8988T (cell line): ENCODE measurements at places on chromosomes 3 and 15.

DNA sequence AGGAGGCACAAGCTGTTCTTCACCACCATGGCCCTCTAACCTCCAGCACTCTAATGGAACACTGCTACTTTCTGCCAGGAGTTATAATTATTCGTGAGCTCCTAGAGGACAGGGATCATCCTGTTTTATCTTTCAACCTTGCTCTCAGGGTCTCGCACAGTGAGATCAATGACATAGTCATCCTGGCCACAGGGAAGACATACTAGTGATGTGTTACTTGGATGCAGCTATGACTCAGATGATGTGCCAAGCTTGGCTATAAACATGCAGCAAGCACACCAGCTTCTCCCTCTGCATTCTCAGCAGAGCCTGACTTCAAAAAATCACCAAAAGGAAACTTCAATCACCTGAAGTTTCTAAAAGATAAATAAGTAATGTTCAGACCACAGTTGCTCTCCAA, 203.8 kb upstream of the HES1 start:
- DNase-seq = no peak

- no peak for DNase-seq
These were observed 48.9 kb downstream of the SSUH2 start for GRCh38 chr3:8595695-8596115.

DNA sequence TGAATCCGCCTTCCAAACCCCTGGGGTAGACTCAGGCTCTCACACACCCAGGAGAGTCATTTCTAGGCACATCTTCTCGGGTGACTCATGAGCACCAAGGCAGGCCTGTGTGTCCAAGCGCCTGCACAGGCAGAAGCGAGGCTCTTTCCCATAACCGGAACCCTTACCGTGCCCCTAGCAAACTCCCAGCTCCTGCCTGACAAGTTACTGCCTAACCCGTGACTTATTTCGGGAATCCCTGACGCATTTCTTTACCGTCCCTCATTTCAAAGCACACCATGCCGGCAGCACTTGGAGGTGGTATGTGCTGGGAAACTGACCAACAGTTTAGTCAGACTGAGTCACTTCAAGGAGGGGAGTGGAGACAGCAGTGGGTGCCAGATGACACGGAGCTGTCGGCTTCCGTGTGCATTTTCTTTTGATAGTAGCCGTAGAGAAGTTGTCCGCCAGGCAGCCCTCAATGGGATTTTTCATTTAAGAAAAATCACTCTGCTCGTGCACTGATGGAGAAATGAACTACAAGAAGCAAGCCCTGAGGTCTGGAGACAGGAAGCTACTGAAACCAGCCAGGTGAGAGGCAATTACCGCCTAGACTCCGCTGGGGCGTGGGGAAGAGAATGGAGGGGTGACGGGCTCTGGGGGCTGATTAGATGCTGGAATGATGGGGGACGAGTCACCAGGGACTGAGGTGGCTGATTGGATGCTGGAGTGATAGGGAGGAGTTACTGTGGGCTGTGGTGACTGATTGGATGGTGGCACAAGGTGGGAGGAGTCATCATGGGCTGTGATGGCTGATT, 17.3 kb upstream of the HRH1 start:
- DNase-seq = peak; percentile 90

- no peak for DNase-seq
These were observed 247.4 kb upstream of the SATB1 start for GRCh38 chr3:18672561-18672960.

DNA sequence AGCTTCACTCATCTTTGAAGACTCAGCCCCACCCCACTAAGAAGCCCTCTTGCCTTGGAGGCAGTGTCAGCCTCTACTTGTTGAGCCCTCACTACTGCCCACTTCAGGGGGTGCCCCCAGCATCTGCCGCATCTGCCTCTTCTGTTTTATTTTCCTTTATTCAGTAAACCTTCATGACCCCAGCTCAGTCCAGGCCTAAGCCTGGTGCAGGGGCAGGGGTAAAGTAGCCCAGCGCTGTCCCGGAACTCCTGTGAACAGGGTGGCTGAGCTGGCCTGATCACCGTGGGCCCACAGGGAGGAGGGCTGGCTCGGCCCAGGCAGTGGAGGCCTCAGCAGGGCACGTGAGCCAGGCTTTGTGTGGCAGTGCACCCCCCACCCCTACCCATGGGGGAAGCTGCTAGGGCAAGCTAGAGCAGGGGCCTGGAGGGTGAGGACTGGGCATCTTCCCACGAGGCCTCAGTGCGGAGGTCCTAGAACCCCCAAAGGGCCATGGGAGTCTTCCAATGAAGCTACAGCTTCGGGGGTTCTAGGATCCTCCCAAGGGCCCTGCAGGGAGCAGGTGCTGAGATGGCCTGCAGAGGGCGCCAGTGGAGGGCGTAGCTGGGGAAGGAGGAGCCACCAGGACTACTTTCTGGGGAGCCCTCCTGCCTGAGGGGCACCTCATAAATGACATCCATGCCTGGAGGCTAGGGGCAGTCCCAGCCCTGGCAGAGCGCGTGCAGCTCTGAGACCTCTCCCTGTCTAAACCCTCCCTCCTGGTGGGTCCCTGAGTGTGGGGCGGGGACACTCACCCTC, 36.0 kb downstream of the TSPAN3 start:
- DNase-seq = peak; percentile 48

- DNase-seq = no peak
These were observed 918.8 kb downstream of the CADM2 start for GRCh38 chr3:85877631-85878030.

- no peak for DNase-seq
These were observed 528 bp upstream of the TATDN2 start for GRCh38 chr3:10247679-10248183.

DNA sequence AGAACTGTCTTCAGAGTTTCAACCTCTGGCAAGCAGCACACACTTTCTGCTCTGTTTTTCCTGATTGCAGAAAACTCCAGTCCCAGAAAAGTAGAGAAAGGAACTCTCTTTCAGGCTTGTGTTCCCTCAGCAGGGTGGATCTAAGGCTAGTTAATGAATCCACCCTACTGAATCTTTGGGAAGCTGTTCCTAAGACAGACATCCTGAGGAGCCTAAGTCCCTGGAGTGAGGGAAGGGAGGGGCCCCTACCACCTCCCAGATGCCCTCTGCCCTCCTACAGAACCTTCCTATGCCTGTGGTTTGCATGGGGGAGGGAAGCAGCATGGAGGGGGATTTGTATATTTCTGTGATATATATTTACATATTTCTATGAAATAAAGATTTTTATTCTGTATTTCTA, 124.4 kb downstream of the ANO10 start:
- DNase-seq = no peak

GRCh38 chr15:65529762-65530317, 423 bp upstream of the HACD3 start:
- no peak for DNase-seq

GRCh38 chr15:70955151-70955550, 62.5 kb downstream of the LRRC49 start:
- no peak for DNase-seq

GRCh38 chr3:60906283-60906682, 345.0 kb downstream of the FHIT start:
- DNase-seq = no peak

- no peak for DNase-seq
These were observed 192.5 kb upstream of the CGNL1 start for GRCh38 chr15:57183614-57184344.

DNA sequence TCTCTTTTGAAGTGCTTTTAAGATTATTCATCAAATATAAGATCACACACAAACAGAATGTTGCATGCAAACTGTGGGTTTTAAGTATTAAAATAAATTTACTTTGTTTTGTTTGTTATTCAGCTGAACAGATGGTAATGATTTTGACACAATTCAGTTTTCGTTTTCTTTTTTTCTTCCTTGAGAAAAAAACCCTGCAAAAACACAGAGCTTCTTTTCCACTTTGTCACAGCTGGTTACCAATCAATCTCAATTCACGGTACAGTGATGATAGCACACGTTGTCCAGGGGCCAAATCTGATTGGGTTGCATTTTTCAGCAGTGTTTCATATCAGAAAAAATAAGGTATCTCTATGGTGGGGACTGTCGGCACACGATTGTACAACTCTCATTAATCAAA, 473.6 kb downstream of the ROBO2 start:
- DNase-seq = no peak

GRCh38 chr15:33581032-33581431, 270.3 kb downstream of the RYR3 start:
- DNase-seq = no peak

DNA sequence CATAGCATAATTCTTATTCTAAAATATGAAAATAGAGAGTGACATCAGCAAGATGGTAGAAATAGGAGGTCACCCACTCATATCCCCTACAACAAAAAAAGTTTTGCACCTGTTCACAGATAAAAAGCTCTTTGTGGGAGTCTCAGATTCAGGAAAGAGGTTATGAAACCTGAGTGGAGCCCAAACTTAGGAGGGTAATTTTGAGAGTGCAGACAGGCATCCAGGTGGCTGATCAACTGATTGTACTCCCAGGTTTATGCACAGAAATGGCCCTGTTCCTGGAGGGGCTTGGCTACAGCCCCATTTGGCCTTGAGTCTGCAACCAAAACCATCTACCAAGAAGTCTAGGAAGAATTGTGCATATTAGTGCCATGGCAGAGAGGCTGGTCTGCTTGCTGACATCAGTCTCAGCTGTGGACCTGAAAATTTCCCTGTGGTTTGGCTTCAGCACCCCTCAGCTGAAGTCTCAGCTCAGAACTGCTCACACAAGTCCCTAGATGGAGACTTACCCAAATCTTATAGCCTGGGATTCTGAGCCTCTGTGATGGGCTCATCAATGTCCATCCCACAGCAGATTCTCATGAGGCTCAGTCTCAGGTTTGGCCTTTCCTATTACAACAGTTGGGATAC, 291.6 kb downstream of the IL20RB start:
- DNase-seq = no peak

DNA sequence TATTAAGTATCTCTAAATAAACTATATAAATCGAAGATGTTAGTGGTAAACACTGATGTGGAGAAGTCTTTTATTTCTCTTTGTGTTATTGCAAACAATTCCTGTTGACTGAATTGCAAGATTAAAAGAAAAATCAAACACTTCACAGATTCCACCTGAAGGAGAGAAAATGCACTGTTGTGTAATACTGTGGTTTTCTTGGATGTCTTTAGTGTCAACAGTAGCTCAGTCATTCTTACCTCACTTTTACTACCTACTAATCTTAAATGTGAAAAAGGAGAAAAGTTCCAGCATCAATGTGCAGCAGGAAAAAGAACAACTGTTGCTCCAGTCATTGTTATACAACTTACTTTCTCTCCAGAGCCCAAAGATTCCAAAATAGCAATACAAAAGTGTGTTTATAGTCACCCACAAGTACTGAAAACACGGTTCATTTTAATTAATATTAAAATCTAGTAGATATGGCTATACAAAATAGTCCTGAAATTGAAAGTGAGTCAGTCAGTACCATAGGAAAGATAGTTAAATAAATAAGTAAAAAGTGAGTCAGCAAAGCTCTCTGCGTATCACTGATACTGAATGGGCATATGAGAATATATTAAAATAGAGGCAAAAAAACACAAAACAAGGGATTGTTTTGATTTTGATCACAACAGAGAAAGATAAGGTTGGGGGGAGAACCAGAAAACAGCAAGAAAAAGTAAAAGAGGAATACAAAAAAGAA, 90.5 kb upstream of the CSPG5 start:
- DNase-seq = no peak

DNA sequence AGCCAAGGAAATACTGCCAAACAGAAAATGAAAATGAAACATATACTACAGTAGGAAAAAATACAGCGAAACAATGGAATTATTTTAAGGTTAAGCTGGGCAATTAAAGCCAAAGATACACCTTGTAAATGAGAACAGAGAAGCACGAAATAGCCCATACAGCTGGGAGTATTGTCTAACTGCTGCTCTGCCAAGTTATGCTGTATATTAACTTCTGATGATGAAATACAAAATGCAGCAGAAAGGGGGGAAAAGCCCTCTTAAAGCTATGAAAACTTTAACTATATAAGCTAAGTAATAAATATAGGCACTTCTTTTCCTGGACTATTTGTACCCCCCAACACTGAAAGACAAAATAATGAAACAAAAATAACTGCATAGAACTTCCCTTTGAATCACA, 449.0 kb downstream of the FOXP1 start:
- no peak for DNase-seq

- no peak for DNase-seq
These were observed 380.6 kb upstream of the C2CD4B start for GRCh38 chr15:62545467-62546227.

GRCh38 chr3:138359148-138359918, 11.0 kb downstream of the MRAS start:
- no peak for DNase-seq

- no peak for DNase-seq
These were observed 23.0 kb upstream of the MAP3K13 start for GRCh38 chr3:185339945-185340344.

GRCh38 chr3:72361990-72362389, 486.3 kb downstream of the SHQ1 start:
- no peak for DNase-seq

- DNase-seq = no peak
These were observed 45.8 kb downstream of the DNAH1 start for GRCh38 chr3:52361898-52362297.

DNA sequence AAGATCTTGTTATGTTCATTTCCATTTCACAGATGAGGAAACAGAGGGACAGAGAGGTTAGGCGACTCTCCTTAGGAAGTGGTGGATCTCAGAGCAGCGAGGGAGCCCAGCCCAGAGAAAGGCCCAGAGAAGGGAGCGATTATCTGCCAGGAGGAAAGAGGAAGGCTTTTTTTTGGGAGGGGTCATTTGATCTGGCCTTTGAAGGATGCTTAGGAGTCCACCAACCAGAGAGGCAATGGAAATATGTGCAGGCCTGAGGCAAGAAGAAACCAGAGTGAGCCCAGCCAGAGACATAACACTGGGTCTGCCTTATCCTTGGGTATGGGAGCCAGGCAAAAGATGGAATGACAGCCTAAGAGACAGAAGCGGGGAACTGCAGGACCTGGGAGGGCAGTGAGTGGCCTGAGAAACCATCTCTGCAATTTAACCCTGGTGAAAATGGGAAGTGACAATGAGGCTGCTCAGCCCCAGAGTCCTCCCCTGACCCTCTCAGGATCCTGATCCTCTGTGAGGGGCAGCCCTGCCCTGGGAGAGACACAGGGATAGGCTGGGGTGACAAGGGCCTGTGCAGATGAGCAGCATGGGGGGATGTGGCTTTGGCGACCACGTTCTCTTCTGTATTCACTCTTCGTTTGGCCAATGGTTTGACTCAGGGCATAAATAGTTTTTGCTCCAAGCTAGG, 163.2 kb downstream of the WNT7A start:
- no peak for DNase-seq

DNA sequence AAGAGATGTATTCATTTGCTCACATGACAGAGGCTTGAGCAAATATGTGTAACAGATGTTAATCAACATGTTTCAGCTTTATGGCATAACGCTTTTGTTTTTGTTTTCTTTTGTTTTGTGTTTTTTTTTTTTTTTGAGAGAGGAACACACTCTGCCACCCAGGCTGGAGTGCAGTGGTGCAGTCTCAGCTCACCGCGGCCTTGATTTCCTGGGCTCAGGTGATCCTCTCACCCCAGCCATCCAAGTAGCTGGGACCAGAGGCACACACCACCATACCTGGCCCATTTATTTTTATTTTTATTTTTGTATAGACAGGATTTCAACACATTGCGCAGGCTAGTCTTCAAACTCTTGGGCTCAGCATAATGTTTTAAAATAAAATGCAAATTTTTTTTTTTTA, 1504.4 kb upstream of the CADM2 start:
- DNase-seq = no peak
